Cortex of kidney (tissue), 1 donor: ENCODE measurements at places on chromosomes 6 and 20.

DNA sequence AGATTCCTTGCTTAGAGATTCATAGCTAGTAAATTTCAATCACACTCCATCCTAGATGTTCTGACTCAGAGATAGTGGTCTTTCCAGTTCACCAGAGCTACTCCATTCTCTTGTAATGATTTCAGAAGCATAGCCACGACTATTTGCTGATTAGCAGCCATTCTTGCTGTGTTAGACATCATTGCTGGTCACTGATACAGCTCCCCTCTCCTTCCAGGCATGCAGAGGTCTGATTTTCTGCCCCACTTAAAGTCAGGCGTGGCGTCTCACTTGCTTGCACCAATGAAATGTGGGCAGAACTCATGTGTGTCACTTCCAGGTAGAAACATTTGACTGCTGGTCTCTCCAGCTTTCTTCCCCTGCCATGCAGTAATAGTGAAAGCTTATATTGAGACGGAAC is 168.9 kb upstream of the JARID2 start:
- no peak for DNase-seq

- DNase-seq = no peak
Observed at GRCh38 chr6:84860509-84860908, 96.1 kb upstream of the TBX18 start.

GRCh38 chr6:28922004-28922820 is 1.6 kb downstream of the TRIM27 start:
- no peak for DNase-seq

DNA sequence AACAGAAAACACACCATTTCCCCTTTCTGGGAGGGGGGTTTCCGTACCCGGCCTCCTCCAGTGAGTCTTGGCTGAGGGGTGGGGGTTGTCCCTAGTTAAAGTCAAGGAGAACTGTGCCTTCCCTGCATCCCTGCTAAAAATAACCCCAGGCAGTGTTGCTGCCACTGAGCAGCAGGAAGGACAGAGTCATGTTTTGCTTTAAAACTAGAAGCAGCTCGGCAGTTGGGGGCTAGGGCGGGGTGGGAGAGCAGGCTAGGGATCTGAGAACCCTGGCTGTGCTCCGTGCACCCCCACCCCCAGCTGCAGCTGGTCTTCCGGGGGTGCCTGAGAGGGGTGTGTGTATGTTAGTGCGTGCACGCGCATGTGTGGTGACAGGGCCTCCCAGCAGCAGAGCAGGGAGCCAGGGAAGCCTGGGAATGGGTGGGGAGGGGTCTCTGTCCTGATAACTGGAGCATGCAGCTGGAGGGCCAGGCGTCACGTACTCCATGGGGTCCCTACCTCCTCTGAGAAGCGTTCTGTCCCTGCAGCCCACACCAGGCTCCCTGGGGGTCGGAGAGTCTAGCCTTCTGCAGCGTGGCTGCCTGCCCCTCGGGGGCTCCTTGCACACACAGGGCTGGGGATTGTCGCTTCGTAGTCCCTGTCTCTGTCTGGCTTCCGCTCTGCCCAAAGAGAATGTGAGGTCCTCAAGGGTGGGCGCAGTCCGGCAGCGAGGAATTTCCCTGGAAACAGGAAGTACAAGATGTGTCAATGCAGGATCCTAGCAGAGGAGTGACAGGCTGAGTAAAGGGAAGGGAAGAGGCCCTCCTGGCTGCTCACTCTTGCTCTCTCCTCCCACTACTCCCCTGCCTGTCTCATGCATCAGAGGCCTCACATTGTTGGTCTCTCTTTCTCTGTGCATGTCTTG is 16.8 kb upstream of the ARMC12 start:
- DNase-seq = no peak

GRCh38 chr20:9500121-9500520 is 14.3 kb upstream of the LAMP5 start:
- DNase-seq = no peak

GRCh38 chr6:159832946-159833345 is 32.9 kb downstream of the PNLDC1 start:
- DNase-seq = no peak

- no peak for DNase-seq
Observed at GRCh38 chr6:2103765-2104523, 141.5 kb downstream of the GMDS start.

GRCh38 chr6:5994234-5994998 is 12.3 kb downstream of the NRN1 start:
- no peak for DNase-seq

- no peak for DNase-seq
Observed at GRCh38 chr6:75107913-75108312, 97.9 kb downstream of the COL12A1 start.

DNA sequence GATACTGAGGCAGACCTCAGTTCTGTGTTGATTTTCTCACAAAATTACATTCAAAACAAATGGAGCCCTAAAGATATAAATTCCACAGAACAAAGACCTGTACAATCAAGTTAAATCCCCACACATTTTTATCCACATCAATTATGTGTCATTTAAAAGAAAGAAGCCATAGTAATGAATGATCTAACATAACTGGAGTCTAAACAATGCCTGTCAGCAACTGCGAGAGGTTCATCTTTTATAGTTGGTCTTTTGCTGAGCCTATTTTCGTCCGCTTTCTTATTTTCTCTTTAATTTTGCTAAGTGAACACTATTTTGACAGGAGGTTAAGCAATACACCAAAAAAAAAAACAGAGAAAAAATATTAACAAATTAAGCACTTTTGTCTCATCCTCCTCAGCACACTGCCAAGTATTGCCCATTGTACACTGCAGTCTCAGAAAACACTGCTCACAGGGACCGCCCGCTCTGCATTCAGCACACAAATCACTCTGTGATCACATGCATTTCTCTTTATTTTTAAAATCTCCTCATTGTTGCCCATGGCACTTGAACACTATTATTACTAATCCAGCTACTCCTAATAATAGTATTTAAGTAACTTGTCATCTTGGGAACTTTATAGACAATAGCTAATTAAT is 140.8 kb downstream of the BTBD9 start:
- no peak for DNase-seq

DNA sequence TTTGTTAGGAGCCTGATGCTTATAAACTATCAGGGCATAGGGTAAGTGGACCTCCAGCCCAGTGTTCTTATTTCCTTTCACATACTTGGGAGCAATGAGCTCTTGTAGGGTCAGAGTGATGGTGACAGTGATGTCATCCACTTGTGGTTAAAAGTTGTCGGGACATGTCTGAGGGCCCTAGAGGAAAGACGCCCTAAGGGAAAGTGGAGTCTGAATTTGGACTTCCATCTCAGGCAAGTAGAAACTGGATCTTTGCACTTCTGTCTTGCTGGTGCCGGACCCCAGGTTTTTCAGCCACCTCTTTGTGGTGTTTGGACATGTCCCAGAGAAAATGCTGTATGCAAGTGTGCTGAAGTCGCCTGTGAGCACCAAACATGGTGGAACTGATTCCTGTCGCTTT is 900.5 kb downstream of the C6orf118 start:
- DNase-seq = no peak

DNA sequence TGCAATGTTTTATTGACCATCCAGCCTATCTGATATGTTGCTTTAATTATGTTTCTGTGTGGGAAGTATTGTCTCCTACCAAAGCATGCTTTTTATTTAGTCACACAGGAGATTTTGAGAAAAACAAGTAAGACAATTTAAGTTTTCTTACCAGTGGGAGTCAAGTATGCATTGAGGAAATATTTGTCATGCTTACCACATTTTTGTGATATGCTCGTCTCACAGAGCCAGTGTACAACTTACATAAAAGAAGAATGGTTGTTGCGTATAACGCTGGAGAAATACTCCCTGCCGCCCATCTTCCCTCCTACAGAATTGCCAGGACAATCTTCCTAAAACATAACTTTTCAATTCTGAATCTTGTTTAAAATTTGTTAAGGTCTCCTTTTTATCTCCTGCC is 37.1 kb upstream of the FILIP1 start:
- no peak for DNase-seq

DNA sequence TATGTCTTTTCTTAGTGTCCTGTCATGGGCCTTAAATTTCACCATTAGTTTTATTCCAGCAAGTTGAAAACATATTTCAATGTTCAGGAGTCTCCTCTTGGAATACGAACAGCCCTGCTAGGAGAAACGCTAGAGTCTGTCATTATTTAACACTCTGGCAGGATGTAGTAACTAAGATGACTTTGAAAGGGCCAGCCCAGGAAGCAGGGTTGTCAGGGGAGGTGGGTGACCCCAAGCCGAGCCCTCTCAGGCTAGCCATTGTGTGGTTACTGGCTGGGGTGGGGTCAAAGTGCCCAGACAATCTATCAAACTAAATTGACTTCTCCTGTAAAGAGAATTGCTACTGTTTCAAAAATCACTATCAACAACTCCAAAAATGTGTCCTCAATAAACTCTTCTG is 67.8 kb downstream of the LY86 start:
- DNase-seq = no peak

- no peak for DNase-seq
Observed at GRCh38 chr6:22153384-22154158, 143.3 kb downstream of the PRL start.

DNA sequence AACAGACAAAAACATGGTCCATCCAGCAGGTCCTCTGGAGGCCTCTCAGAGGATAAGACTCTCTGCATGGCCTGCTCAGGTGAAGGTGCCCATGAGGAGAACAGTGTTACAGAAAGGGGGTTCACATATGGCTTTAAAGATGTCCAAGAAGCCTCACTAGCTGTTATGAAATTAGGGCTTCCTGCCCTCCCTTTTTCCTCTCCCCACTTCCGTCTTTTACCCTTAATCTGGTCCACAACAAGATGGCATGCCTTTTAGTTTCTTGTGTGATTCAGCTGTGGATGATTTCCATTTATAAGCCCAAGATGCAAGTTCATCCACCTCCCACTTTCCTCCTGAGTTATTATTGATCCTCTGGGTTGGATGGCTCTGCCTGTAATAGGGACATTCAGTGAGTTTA is 14.0 kb downstream of the GCNT2 start:
- DNase-seq = no peak

- DNase-seq = no peak
Observed at GRCh38 chr20:23061262-23061661, 11.8 kb upstream of the THBD start.

- DNase-seq = no peak
Observed at GRCh38 chr6:45436544-45437438, 59.1 kb upstream of the SUPT3H start.

GRCh38 chr6:170052991-170053821 is 237.7 kb downstream of the DLL1 start:
- no peak for DNase-seq

GRCh38 chr6:165854061-165854862 is 191.2 kb upstream of the PDE10A start:
- no peak for DNase-seq

DNA sequence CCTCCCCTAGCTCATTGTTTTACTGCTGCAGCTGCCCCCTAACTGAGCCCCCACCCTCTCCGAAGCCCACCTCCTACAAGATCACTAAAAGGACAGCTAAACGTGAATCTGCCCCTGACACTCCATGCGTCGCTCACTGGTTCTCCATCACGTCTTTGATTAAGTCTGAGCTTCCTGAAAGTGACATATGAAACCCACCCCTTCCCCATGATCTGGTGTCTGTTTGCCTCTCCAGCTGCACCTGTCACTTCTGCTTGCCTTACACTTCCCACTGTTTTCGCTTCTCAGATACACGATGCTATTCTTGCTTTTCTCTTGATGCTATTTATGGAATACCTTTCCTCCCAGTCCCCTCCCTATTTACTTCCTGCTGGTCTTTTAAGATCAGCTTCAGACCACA is 8.0 kb upstream of the PERP start:
- DNase-seq = no peak

GRCh38 chr6:25558155-25558817 is 93.7 kb upstream of the SCGN start:
- DNase-seq = no peak

DNA sequence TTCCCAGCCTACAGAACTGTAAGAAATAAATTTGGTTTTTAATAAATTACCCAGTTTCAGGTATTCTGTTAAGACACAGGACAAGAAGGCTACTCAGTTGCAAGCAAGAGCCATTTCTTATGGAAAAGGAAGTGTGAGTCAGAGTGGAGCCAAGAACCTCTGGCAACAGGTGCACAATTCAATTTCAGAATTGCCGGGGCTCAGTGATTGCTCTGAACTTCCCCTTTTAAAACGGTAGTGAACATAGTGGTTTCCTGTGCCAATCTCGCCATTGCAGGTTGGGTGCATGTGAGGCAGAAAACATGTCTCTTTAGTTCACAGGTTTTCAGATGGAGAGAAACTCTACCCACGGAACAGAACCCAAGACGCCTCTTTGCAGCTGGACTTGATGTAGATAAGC is 16.4 kb downstream of the PIGT start:
- no peak for DNase-seq

- no peak for DNase-seq
Observed at GRCh38 chr6:87754828-87755227, 52.8 kb upstream of the AKIRIN2 start.

- no peak for DNase-seq
Observed at GRCh38 chr6:112061605-112062004, 7.7 kb downstream of the CCN6 start.

- DNase-seq = no peak
Observed at GRCh38 chr6:108721286-108721685, 126.9 kb upstream of the ARMC2 start.

DNA sequence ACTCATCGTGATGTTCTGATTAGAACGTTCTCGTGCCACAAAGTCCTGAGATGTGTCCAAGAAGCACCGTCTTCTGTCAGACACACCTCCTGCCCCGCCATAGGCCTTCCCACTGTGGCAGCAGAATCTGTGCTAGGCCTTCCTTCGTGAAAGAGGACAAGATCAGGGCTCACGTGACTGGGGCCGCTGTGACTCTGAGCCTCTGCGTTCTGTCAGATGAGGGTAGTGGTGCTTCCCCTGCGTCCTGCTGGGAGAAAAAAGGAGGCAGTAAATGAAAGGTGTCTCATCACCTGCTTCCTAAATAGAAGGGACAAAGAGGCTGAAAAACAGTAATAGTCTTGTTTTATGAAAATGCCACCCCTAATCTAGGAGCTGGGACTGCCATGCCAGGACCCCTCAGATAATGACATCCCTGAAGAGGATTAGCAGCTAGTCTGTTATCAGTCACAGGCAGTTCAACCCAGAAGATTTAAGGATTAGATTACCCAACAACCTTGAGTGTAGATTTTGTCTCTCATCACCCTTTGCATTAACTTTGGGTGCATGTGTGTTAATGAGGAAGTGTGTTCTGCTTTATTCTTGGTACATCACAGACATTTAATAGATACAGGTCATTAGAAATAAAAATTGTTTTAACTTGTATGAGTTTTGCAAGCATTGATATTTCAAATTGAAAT is 4.1 kb downstream of the DNAJC5 start:
- no peak for DNase-seq

DNA sequence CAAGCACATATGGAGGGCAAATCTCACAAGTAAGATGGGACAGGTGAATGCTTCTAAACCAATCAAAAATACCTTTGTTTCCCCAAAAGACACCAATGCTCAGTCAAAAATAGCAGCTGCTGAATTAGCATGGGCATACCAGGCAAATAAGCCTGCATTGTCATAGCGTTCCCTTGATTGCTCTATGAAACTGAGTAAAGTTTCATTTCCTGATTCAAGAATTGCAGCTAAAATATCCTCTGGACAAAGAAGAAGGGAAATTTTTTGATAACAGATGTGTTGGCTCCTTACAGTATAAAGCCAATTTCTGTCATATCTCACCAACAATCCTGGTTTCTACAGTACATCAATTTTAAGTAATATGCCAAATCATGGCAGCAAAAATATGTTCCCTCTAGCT is 3.3 kb upstream of the TMEM14A start:
- DNase-seq = no peak
